Stimulated activated CD4-positive, alpha-beta T cell treated with anti-CD3 and anti-CD28 coated beads, Interleukin-12 subunit alpha, Interleukin-12 subunit beta, amount 100 ng/mL, for 48 hours (primary cell): ENCODE measurements at places on chromosomes 7 and 10.

GRCh38 chr7:54663603-54664234 lies 95.3 kb downstream of the SEC61G start:
- no peak for DNase-seq

DNA sequence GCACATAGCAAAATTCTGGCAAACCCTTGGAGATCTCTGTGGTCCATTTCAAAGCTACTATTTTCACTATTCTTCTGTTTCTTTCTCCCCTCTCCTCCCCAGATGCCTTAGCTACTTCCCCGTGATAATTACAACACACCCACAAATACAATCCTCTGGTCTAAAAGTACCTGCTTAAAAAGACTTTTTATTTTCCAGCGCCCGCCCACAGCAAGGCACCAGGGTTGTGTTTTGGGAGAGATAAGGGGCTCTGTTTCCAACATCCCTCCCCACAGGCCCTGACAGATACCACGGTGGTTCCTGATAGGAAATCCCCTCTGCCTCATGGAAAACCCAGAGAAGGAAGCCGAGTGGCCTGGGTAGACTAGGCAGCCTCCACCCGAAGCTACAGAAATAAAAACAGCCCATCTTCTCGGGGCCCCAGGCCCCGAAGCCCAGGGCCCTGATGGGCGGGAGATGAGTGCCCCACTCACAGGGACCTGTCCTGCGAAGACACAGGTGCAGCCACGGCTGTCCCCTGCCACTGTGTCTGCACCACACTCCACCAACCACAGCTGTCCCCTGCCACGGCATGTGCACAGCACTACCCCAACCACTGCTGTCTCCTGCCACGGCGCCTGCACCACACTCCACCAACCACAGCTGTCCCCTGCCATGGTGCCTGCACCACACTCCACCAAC lies 19.7 kb downstream of the CALML5 start:
- DNase-seq, result no peak

DNA sequence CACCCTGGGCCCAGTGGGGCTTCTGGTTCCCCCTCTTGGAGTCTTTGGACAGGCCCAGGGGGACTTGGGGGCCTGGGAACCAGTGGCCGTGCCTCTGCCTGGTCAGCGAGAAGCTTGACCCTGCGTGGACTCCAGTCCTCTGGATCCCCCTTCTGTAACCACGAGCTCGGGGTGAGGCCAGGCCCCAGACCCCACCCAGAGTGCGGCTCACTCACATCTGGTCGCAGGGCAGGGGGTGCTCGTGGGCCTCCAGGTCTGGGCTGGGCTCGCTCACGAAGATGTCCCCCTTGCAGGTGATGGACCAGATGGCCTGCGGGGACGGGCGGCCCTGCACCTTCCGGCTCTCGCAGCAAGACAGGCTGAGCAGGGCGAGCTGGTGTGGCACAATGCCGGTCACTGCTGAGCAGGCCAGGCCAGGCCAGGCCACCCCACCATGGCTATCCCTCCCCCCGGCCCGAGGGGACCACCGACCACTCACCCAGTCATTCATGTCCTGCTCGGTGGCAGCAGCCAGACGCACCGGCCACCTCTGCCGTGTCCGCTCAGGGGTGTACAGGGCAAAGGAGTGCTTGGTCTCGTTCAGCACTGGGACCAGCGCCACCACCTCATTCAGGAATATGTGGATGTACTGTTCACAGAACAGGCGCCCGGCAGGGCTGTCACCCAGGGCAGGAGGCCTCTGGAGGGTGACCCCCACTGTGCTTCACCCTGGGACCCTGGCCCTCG lies 19.7 kb downstream of the BHLHA15 start:
- DNase-seq, result no peak

DNA sequence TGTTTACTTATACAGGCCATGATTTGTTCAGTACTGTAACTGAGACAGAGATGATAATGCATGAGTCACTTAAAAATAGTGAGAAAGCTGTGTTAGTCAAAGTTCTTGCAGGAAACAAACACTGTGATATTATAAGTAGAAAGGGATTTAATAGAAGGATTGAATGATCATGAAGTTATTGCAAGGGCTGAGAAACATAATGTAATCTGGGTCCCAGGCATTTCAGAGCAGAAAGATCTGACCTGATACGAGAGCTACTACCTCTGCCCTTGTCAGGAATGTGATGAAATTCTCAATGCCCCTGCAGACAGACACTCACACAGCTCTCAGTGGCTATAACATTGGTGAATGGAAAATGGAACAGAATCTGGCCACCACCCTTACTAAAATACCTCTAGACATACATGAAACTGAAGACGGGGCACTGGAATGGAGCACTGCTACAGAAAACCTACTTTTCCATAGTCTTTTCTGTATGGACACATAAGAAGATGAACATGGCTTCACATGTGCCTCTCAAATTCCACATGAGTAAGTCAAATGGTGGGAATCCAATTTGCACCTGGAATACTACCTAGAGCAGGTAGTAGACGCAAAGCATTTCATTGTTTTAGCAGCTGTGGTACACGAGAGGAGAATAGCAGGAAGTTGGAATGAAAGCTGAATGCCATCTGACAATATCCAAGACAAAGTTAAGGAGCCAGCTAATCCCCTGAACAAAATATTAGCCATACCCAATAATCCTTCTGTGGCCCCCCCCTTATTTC lies 19.1 kb upstream of the VWDE start:
- DNase-seq, result no peak

GRCh38 chr7:98879198-98879978 lies 1.1 kb downstream of the TRRAP start:
- peak; percentile 44 for DNase-seq

DNA sequence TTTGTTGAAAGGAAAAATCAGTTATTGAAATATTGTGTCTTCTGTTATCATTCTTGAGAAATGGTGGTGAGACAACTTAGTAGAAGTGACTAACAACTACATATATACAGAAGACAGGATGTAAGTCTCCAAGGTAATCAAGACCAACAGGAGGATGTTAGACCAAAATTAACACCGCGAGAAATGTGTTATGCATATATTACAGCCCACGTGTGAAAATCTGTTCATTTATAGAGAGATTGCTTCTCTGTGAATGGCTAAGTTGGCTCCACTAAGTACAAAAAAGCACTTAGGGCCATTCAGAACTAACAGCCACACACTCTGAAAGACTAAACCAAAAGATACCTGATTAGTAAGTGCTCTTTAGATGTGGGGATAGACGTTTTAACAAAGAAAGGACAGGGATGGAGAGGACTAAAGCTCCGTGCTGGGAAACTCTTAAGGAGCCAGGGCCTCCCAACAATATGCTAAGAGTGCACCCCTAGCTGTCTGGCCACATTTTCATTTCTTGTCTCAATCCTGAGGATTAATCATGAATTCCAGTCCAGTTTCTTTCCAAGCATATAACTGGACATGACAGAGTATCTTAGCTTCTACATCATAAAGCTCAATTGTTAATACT lies 26.5 kb downstream of the HDAC9 start:
- DNase-seq, result no peak

DNA sequence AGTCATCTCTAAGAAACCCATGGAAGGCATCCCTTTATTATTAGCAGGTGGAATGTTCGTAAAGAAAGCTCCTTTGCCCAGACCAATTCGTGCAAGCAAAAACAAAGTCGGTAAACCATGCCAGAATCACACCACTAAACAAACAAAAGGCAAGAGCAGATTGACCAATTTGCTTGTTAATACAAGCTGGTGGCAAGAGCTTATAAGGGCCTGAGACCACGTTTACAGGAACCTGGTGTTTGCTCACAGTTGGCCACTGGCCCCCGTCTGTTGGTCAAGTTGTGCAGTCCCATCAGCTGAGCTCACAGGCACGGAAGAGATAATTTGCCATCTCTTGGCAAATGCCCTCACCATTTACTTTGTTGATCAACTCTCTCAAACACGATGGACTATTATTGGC lies 342.2 kb upstream of the MKI67 start:
- DNase-seq, result no peak

DNA sequence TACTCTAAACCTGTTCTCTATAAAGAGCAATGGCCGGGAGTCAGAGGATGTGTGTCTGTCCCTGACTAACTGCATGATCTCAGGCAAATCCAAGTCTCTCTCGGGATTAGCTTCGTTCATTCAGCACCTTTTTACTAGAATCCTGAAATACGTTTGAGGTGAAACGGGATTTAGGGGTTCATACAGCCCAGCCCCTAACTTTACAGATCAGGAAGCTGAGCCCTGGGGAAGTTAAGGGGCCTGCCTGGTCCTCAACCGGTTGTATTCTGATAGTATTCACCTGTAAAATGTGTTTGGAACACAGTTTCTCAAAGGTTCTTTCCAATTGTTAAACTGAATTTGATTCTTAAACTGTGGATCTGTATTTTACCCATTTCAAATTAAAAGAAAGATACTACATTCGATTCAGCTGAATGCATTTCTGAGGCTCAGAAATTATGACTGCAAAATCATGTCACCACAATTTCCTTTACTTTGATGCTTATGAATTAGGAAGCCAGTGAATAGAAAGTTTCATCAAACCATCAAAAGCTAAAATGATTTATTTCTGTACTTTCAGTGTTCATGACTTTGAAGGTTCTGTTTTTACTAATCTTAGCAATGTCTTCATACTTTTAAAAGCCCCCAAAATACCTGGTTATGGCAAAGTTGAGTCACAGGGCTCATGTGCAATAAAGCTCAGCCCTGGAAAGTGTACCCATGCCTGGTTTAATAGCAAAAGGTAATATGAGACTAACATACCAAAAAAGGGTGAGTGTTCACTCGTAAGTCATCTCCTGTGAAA lies 28.9 kb upstream of the EZH2 start:
- peak; percentile 45 for DNase-seq
